ENCODE measurements at places on chromosomes 4 and X.

DNA sequence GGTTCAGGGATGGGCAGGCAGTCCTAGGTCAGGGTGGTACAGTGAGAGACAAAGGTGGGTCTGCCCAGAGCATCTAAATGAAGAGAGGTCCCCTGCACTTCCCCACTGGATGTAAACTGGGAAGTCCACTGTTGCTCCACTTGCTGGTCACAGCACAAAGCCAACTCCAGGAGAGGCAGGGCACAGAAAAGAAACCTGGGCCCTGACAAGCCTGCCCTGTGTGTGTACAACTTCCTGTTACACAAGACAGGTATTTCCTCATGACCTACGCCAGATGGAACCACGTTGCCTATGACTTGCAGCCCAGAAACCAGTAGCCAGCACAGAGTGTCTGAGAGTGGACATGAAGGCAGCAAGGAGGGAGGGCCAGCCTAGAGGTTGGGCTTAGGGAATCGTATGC, 161.8 kb downstream of the SH3KBP1 start:
- no peak for DNase-seq

- DNase-seq: no peak
Observed at GRCh38 chr4:87097075-87097474, 123.3 kb downstream of the KLHL8 start.

GRCh38 chr4:128525387-128525786, 237.8 kb upstream of the PGRMC2 start:
- DNase-seq: no peak

- DNase-seq: no peak
Observed at GRCh38 chr4:5165420-5166369, 114.4 kb downstream of the STK32B start.

DNA sequence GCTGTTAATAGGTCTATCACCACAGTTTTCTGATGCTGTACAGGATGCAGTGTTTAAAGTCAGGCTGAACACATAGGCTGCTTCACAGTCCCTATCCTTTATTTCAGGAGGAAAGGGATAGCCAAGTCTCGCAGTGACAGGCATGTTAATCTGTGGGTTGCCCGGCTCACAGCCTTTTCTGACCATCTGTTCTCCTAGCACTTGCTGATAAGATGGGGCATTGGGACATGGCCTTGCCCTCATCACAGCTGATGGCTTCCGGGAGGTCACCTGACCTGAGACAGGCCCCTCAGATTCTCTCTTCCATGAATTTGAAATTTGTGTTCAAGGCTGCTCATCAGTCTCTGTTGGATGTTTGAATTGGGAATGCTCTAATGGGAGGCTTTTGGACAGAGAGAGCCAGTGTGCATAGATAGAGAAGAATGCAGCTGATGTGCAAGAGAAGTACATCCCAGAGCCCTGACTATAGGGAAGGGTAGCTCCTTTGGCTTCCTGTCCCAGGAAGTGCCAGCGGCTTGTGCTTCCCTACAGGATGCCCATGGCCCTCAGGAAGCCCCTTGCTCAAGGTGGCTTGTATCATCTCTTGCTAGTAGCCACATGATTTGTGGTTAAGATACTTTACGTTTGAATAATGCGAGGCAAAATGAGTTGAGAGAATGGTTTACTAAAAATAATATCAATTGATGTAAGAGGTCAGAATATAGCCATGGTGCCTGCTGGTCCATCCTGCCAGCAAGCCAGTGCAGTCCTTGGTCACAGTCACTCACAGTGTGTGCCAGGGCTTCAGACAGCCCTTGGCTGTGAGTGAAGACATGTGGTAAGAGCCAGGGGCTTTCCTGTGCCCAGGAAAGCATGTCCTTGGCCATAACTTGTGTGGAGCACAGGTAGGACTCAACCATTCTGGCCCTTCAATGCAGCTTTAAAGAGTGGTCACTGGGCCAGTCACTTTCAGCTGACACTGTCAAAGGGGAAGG, 88.6 kb downstream of the TSPAN7 start:
- DNase-seq: no peak

DNA sequence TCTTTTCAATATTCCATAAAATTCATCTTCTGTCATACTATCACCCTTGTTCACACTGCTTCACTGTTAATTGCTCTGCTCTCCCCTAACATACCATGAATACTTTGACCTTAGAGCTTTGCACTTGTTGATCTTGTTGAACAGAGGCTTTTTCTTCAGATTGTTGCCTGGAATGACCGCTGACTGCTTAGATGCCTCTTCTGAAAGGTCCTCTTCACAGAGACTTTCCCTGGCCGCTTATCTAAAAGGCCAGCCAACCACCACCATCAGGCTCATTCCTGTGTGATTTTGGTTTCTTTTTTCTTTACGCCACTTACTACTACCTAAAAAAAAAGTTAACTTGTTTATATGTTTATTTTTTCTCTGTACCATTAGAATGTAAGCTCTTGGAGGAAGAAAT, 667.7 kb downstream of the STPG2 start:
- no peak for DNase-seq

- no peak for DNase-seq
Observed at GRCh38 chrX:119942831-119943184, 743 bp downstream of the NKAP start.

DNA sequence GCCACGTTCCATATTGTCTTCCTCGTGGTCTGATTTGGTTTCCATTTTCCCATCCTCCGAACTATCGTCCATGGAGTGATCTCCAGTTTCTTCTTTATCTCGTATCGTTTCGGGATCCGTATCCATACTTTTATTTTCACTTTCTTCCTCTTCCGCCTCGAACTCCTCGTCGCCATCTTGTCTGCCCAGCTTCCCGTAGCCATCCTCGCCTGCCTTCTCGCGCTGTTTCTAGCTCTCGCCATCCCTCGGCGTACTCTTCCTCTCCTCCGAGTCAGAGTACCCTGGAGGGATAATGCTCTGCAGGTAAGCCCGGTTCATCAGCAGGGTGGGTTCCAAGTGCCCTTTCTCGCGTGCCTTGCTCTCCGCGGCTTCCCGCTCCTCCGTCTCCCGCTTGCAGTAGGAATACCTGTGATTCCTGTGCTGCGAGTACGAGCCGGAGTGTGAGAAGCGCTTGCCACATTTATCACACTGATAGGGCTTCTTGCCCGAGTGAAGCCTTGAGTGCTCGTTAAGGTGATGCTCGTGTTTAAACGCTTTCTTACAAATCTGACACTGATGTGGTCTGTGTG, 134.5 kb upstream of the TAPT1 start:
- DNase-seq: no peak

- DNase-seq: no peak
Observed at GRCh38 chr4:111433441-111433840, 711.8 kb upstream of the FAM241A start.

GRCh38 chr4:13543839-13544605, at the start of gene NKX3-2:
Gene NKX3-2 (minus strand): TSS chr4:13544508. CDS start chr4:13544414, 94 bp downstream.
- DNase-seq: no peak

DNA sequence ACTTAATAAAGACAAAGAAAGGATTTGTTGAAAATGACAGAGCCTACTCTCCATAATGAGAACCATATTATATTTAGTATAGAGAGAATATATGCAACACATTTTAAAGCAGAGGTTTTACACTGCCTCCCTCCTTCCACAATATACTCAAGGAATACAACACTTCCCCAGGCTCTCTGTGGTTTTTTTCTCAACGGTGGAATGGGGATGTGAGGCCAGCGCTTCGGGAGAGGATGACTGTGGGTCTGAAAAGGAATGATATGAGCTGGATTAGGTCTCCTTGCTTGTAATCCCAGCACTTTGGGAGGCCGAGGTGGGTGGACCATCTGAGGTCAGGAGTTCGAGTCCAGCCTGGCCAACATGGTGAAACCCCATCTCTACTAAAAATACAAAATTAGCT, 348.7 kb upstream of the KLF3 start:
- no peak for DNase-seq

GRCh38 chr4:154589296-154590197, 995 bp downstream of the FGA start:
- DNase-seq: no peak

GRCh38 chr4:137390707-137391106, 141.6 kb downstream of the PCDH18 start:
- no peak for DNase-seq

DNA sequence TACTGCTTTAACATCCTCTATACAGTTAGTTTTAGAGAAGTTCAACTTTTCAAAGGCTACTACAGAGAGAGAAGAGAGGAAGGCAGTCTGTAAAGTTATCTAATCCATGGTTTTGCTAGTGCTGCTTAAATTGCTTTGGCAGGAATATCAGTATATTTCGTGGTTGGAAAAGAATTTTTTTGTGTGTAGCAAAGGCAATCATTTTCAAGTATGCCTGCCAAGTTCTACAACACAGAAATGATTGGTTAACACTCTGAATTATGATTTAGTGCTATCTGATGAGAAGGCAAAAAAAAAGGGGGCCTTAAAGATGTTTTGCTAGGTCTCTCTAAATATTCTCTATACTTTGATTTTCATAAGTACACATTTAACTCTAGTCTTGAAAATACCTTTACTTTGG, 133.1 kb downstream of the JADE1 start:
- no peak for DNase-seq

- DNase-seq: no peak
Observed at GRCh38 chr4:26468977-26469376, 21.3 kb downstream of the CCKAR start.

- DNase-seq: no peak
Observed at GRCh38 chr4:140662082-140662869, 93.5 kb upstream of the UCP1 start.

GRCh38 chr4:66639361-66639760, 905.9 kb downstream of the CENPC start:
- DNase-seq: no peak

- DNase-seq: no peak
Observed at GRCh38 chr4:158667651-158668198, 4.0 kb downstream of the C4orf46 start.

DNA sequence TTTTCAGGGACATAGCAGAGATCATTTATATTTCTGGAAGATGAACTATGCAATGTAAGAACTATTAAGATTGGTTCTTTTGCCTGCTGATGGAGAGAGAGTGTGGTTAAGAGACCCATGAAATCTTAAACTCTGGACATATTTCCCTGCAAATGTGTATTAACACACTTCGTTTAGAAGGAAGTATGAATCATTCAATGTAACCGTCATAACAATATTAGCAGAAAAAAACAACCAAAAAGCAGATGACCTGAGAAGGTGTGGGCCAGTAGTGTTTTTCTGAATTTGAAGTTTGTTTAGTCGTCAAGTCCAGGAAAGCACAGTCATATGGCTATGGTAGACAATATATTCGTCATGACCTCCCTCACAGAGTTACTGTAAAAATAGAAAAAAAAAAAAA, 2.5 kb upstream of the TMPRSS11D start:
- no peak for DNase-seq

DNA sequence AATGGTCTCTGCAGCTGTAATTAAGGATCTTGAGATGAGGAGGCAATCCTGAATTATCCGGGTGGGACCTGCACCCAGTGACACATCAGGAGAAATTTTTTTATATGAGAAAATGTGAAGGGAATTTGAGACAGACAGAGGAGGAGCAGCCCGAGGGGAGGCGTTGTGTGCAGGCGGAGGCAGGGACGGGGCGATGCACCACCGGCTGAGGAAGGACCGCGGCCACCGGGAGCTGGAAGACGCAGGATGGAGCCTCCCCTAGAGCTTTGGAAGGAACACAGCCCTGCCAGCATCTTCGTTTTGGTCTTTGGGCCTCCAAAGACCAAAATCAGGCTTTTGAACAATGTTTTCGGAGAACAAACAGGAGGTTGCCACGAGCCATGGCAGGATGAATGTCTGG, 85.0 kb upstream of the ADRA2C start:
- no peak for DNase-seq

DNA sequence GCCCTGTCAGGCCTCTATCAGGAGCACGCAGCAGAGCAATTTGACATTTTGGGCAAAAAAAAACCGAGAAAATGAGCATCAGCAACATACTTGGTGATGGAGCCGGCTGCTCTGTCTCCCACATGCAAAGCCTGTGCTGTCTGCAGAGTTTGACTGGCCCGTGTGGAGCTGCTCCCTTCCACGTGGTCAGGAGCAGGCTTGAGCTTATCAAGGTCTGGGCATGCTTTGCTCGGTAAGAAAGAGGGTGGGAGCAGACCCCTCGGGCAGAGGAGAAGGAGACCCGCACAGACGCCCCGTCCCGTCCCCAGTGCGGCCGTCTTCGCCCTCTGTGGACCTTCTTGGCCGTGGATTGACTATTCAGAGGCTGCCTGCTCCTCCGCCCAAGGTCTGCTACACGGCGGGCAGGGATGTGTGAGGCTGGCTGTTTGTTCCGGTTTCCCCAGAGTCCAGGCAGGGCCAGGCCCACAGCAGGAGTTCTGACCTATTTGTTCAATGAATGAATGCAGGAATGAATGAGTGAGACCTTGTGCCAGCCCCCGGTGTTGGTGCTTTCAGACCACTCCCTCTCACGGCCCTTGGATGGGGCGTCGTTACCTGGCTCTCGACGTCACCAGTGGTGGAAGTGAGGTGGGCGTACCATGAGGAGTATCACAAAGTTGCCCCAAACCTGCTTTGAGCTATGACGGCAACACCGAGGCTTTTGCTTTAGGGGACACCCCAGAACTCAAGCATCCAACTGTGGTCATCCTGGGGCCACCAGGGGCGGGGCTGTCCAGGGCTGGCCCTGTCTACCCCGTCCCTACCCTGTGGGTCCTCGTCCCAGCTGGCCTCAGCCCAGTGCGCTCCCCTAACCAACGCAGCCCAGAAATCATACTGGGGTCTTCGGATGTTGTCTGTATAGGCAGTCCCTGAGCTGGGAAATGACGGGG, 54.7 kb upstream of the ADRA2C start:
- DNase-seq: no peak

DNA sequence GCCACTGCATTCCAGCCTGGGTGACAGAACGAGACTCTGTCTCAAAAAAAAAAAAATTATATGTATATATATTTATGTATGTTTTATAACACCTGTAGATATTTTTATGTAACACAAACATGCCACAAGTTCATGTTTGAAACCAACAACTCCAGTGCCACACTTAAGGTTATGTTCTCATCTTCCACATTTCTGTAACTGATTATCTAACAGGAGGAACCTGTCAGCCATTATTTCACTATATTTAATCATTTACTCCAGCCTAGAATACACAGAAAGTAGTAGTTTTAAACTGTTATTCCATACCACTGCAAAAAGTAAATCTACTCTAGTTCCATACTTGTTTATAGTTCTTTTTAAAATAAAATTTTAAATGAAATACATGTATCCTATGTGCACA, 32.3 kb downstream of the MCUB start:
- DNase-seq: no peak

DNA sequence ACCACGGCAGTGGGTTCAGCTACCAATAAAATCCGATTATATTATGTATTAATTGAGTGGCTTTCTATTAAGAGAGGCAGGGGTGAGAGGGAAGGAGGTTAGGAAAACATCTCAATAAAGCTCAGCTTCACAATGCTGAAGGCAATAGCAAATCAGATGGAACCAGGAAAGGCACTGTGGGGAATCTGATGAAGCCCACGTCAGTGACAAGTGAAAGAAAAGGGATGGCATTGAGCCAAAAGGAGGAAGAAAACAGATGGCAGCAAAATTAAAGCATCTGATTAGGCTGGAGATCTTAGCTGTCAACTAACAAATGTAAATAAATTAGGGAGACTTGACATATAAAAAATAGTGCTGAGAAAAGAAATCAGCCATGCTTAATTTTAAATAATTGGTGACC, 180.9 kb downstream of the RASL11B start:
- no peak for DNase-seq
